ENCODE measurements at places on chromosomes 1 and 21.
A peak's percentile ranks its signal among the peaks of the same experiment; 100 is the strongest.

DNA sequence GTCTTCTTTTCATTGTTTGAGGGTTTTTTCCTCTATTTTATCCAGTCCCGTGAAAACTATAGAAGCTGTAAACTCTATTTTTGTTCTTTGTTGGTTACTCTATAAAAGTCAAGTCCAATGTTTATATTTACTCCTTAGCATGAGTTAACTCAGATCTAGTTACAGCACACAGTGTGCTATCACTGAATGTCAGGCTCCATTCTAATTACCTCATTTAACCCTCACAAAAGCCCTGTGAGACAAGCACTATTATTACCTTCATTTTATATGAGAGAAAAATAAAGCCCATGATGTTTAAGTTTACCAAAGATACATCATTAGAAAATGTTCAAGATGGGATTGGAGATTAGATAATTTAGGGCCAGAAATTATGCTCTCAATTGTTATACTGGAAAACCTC, 251.4 kb upstream of the SNX7 start:
- no peak for DNase-seq

DNA sequence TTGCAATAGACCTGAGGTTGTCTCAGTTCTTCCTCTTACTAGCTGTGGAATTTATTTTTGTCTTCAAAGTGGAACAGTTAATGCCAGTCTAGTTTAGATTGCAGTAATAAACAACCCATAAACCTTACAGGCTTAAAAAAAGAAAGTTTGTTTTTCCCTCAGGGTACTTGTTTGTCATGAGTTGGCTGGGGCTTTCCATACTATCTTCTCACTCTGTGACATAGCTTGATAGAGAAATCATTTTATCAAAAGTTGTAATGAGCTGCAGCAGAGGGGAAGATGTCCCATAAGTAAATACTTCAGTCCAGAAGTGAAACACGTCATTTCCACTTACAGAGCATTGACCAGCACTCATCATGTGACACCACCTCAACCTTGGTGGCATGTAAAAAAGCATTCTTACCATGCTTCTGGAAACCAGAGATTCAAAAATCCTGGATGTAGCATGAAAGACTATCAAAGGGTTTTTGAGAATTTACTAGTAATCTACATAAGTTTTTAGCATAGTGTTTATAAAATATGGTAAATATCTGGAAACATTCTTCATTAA, 62.8 kb upstream of the COL11A1 start:
- DNase-seq = no peak

DNA sequence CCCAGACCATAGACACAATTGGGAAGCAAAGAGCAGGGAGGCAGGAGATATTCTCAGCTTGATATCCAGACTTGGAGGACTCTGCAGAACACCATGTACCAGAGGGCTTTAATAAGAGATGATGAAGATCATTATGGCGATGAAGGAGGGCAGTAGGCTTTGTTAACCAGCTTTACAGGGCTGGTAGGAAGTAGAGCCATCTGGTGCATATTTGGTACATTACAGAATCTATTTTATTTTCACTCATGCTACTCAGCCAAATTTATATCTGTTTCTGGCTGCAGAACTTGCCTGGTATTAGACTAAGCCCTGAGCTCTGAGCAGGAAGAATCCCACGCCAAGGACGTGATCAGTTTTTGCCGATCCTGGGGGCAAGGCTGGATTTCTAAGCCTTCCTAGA, 61.8 kb upstream of the SYT6 start:
- no peak for DNase-seq

DNA sequence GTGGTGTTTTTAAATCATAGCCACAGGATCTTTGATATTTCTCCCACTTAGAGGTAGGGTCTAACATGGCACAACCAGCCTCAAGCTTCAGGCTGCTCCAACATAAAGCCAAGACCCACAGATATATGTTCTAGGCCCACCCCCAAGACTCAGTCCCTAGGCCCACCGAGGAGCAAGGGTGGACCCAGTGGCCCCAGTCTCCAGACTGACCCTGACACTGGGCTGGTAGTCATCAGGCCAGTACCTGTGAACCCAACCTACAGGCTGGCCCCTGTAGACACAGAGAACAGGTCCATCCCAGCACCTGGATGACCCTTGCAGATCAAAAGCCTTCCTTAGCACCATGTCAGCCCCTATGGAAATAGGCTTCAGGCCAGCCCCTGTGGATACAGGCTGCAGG, 60.5 kb downstream of the NEGR1 start:
- DNase-seq = no peak

GRCh38 chr1:26336477-26337205, 17.3 kb downstream of the CRYBG2 start:
- peak; percentile 75 for DNase-seq

DNA sequence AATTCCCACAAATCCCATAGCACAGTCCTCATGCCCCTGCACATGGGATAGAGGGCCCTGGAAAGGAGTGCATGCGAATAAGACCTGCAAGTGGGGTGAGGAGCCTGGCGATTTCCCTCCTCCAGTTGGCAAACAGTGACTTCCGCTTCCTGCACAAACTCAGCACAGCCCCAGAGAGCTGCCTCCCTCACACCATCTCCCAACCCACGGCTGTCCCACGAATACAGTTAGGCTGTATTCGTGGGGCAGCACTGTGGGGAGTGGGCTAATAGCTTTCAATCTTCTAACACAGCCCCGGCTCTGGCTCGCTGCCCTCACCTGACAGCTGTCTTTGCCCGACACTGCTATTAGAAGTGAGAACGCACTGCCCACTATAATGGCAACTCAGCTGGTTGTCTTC, 28.2 kb upstream of the CNTN2 start:
- no peak for DNase-seq

- no peak for DNase-seq
Observed at GRCh38 chr1:191953526-191953925, 204.7 kb upstream of the RGS18 start.

DNA sequence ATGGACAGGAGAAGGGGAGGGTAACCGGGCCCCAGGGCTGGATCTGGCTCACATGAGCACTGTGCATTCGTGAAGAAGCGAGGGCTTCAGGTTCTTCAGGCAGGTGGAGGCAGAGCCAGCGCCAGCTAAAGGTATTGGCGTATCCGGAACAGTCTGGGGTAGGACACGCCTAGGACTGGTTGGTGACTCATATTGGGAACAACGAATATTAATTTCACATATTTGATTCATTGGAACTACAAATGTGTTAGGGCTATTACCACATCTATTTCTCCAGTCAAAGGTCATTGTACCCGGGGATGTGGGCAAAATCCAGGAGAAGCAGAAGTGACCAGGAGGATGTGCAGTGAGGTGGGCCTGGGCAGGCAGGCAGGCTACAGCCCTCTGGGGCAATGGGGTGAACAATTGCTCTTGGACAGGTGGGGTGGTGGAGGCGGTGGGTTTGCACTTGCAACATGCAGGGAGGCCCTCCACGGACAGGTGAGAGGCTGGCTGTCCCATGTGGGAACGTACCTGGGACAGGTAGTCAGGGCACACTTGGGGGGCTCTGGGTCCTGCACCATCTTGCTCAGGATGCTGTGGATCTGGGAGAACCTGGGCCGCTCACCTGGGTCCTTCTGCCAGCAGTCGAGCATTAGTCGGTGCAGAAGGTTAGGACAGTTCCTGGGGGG, 26.7 kb downstream of the CDCA8 start:
- no peak for DNase-seq

DNA sequence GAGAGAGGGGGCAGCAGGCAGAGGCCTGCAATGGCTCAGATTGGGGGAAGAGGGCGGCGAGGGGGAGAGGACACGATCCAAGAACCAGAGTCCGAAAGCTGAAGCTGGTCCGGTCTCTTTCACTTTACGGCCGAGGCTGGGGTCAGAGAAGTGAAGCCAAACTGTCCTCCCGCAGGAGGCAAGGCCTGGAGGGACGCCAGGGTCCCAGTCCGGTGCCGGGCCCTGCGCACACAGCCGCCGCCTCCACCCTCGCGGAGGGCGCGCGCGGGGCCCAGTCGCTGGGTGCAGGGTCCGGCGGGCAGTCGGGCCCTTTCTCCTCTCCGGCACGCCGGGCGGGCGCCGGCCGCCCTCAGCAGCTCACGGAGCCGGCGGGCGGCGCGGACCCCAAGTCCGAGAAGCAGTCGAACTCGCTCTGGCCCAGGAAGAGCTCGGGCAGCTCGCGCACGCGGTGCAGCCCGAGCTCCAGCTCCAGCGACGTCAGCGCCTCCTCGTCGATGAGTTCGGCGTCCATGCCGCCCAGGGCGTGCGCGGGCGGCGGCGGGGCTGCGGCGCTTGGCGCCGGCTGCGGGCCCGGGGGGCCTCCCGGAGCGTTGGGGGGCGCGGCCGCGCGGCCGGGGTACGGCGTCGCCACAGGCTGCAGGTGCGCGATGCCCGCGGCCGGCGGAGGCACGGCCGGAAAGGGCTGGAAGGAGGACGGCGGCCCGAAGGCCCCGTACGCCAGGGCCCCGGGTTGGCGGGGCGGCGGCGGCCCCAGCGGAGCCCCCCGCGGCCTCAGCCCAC, 749 bp downstream of the CITED4 start:
- no peak for DNase-seq

DNA sequence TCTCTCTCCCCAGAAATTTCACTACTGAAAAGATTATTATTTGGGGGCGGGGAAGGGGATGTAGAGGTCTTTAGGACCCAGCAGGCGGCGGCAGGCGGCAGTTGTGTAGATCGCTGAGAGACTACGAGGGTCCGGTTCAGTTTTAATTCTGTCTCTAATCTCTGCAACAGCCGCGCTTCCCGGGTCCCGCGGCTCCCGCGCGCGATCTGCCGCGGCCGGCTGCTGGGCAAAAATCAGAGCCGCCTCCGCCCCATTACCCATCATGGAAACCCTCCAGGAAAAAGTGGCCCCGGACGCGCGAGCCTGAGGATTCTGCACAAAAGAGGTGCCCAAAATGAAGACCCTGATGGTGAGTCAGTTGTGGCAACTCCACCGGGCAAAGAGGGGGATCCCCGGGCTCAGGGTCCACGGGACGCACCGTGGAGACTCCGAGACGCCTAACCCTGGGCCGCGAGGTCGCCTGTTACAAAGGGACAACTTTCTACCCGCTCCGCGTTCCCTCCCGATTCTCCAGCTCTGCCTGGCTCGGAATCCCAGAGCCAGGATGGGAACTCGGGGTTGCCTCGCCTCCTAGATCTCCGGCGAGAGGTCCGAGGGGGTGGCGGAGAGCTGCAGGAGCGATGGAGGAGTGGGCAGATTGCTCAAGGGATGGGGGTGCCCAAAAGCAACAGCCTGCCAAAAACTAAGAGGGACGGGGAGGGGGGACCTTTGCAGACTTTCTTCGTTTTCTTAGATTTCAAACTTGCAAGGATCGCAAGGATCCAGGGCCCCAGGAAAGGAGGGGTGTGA, at the start of gene ST6GALNAC5:
Gene ST6GALNAC5, plus strand, starts transcription at position 139 of the 789 bp plus-strand sequence.
- no peak for DNase-seq

DNA sequence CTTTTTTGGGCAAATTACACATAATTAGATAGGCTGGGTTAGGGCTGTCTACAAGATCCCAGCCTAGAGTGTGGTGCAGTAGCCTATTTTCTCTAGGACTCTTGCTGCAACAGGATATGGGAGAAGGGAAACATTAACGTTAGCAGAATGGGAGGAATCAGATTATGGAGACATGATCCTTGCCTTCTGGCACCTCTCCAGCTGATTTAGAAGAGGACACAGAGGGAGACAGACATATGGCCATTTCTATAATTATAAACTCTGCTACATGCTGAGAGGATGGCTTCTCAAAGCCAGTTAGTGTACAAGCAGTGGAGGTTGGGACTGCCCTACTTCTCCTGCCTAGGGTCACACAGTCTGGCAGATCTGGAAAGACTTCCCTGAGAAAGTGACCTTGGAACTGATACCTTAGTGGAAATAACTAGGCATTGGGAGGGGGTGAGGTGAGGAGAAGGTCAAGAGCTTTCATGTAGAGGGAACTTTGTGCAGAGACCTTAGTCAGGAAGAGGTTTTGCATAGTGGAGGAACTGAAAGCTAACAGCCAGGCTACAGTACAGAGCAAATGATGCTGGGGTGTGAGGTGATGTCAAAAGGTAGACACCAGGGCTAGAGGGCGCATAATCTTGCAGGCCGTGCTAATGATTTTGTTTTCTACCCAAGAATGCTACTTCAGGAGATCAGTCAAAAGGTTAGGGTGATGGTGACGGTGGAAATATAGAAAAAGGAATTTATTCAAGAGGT, 1.2 kb upstream of the CD1D start:
- no peak for DNase-seq

- no peak for DNase-seq
Observed at GRCh38 chr1:196910215-196910614, 22.4 kb downstream of the CFHR4 start.

DNA sequence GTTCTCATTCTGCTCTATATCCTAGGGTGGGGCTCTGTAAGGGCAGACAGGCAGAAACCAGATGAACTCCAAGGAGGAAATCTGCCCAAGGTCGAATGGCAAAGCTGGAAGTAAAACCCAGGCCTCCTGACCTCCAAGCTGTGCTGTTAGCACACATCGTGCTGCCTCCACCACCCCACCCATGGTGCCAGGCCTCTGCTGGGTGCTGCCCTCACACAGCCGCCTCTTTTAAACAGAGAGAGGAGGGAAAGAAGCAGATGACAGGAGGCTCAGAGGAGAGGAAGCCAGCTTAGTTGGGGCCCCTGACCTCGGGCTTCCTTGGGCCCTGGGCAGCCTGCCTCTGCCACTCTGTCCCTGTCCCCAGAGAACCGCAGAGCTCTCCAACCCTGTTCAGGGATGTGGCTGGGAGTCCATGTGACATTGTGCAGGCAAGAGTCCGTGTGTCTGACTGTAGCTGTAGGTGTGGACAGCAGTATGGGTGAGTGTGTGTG, 1.1 kb downstream of the SYNC start:
- no peak for DNase-seq

- no peak for DNase-seq
Observed at GRCh38 chr1:31782421-31783410, 18.6 kb upstream of the ADGRB2 start.

GRCh38 chr21:37074546-37074945, 1.5 kb downstream of the TTC3 start:
- DNase-seq = no peak

- DNase-seq = no peak
Observed at GRCh38 chr1:190455631-190456030, 22.0 kb downstream of the BRINP3 start.

Measured in activated gamma-delta T cell treated with anti-CD3 and anti-CD28 coated beads, Interleukin-2, amount 50 U/mL, for 16 hours (primary cell).